HFFc6 (cell line): ENCODE measurements at places on chromosomes 1 and 21.

- DNase-seq, result no peak
- peaks cover 13% of the 10 kb centered on the region for H3K27me3 ChIP-seq
- no peaks in the 10 kb centered on the region for H3K4me1 ChIP-seq
- no peak overlapping the region for H3K4me3 ChIP-seq
- no peaks in the 10 kb centered on the region for H3K36me3 ChIP-seq
Measured at GRCh38 chr1:117271129-117271528, 60.4 kb upstream of the VTCN1 start.

DNA sequence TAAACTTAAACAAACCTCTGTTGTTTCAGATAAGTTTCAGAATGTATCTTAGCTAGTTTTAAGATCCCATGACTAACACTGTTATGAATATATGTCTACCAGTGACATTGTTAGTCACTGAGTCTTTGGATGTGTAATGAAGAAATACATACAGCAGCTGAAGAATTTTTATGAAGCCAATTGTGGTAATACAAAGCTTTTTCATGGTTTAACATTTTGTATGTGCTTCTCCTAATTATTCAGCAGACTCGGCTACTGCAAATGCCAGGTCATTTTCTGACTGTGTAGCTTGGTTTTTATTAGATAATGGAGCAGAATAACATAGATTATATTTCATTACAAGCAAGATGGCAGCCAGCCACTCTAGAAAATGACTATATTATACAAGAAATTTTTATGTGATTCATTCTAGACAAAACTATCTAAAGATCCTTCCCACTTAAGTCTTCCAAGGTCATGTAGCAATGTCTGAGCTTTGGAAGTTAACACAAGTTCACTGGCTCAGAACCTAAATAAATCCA lies 147.8 kb downstream of the TNFSF18 start:
- H3K4me1 ChIP-seq, result peaks cover 99% of the 10 kb centered on the region
- peaks cover 14% of the 10 kb centered on the region for H3K36me3 ChIP-seq
- H3K4me3 ChIP-seq, result 0 out of 2 replicates have a peak overlapping the region, but pooled peaks have one; percentile 43
- no peaks in the 10 kb centered on the region; the same call in 1 of the 2 replicates for H3K27me3 ChIP-seq
- peak overlapping the region; percentile 86 for H3K27ac ChIP-seq

GRCh38 chr1:70319750-70320149 lies 34.8 kb downstream of the ANKRD13C start:
- H3K4me3 ChIP-seq, result peak overlapping the region; percentile 65
- H3K4me1 ChIP-seq, result peaks cover 36% of the 10 kb centered on the region
- H3K27me3 ChIP-seq, result no peaks in the 10 kb centered on the region
- peak overlapping the region; percentile 89 for H3K27ac ChIP-seq
- peak; percentile 82 for DNase-seq

DNA sequence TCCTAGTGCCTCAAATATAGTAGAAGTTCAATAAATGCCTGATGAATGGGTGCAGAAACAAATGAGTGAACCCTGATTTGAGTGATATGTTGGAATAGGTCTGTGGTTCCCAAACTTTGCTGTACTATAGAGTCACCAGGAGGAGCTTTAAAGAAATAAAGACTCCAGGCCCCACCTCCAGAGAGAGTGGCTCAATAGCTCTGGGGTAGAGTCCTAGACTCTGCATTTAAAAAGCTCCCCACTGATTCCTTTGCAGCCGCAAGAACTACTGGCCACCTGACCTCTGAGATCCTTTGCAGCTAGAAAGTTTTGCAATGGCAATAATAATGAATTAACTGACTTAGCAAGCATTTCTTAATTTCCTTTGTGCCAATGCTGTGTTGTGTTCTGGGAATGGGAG lies 20.9 kb downstream of the TCHHL1 start:
- no peaks in the 10 kb centered on the region for H3K4me1 ChIP-seq
- H3K36me3 ChIP-seq, result no peaks in the 10 kb centered on the region
- H3K27ac ChIP-seq, result no peak overlapping the region
- H3K4me3 ChIP-seq, result no peak overlapping the region
- no peak for DNase-seq
- peaks cover 1% of the 10 kb centered on the region; the same call in 1 of the 2 replicates for H3K27me3 ChIP-seq

GRCh38 chr1:232990176-232991128 lies 40.0 kb downstream of the NTPCR start:
- no peak overlapping the region for H3K27ac ChIP-seq
- no peak overlapping the region for H3K4me3 ChIP-seq
- no peak for DNase-seq
- peaks cover 15% of the 10 kb centered on the region for H3K4me1 ChIP-seq
- peaks cover 42% of the 10 kb centered on the region for H3K36me3 ChIP-seq
- peaks cover 9% of the 10 kb centered on the region; the same call in 1 of the 2 replicates for H3K27me3 ChIP-seq

GRCh38 chr1:12595757-12596006 lies 22.3 kb downstream of the DHRS3 start:
- H3K4me1 ChIP-seq, result peaks cover 40% of the 10 kb centered on the region
- 0 out of 2 replicates have a peak, but pooled peaks cover 3% of the 10 kb centered on the region for H3K36me3 ChIP-seq
- peak overlapping the region; percentile 82 for H3K4me3 ChIP-seq
- no peak for DNase-seq
- peaks cover 29% of the 10 kb centered on the region for H3K27me3 ChIP-seq
- peak overlapping the region; percentile 90 for H3K27ac ChIP-seq

- no peak overlapping the region for H3K4me3 ChIP-seq
- H3K27ac ChIP-seq, result no peak overlapping the region
- H3K27me3 ChIP-seq, result peaks cover 2% of the 10 kb centered on the region
- no peaks in the 10 kb centered on the region for H3K4me1 ChIP-seq
Measured at GRCh38 chr1:96206451-96206850, 515.1 kb upstream of the PTBP2 start.

DNA sequence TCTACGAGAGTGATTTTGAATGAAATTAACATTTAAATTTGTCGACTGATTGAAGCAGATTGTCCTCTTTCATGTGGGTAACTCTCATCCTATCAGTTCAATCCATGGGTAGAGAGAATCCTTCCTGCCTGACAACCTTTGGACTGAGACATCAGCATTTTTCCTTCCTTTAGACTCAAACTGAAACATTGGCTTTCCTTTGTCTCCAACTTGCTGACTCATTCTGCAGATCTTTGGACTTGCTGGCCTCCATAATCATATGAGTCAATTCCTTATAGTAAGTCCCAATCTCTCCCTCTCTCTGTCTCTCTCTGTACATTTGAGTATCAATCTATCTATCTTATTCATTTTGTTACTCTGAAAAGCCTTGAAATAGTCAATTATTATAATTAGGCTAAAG lies 416.7 kb downstream of the LRRIQ3 start:
- H3K36me3 ChIP-seq, result no peaks in the 10 kb centered on the region
- no peak overlapping the region for H3K27ac ChIP-seq
- no peaks in the 10 kb centered on the region for H3K27me3 ChIP-seq
- no peak for DNase-seq
- H3K4me3 ChIP-seq, result no peak overlapping the region

GRCh38 chr1:220655509-220655908 lies 34.7 kb upstream of the C1orf115 start:
- no peak overlapping the region for H3K27ac ChIP-seq
- no peak for DNase-seq
- no peaks in the 10 kb centered on the region for H3K4me1 ChIP-seq
- H3K27me3 ChIP-seq, result no peaks in the 10 kb centered on the region; the same call in 1 of the 2 replicates
- H3K4me3 ChIP-seq, result no peak overlapping the region
- H3K36me3 ChIP-seq, result no peaks in the 10 kb centered on the region

DNA sequence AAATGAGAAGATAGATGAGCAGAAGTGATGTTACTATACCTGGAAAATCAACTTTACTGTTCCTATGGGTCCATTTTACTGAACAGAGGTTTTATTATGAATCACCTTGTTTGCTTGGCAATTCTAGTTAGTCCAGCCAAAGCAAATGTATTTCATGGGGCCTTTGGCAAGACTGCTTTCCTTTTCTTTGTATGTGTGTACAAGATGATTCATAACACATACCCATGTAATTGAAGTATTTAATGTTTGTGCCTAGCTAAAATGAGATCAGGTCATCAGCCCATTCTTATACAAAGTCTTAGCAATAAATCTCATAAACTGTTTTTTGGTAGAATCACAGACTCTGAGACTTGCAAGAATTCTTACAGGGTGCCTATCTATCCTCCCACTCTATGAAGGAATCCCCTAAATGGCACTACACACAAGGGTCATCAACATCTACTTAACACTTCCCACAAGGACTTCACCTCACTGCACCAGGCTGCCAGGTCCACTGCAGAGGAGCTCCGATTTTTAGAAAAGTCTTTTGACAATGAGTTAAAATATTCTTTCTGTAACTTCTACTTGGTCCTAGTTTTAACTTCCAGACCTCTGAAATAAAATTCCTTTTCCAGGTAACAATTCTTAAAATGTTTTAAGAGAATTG lies 58.5 kb downstream of the LPAR3 start:
- H3K27me3 ChIP-seq, result peaks cover 7% of the 10 kb centered on the region
- H3K27ac ChIP-seq, result no peak overlapping the region
- peaks cover 28% of the 10 kb centered on the region for H3K4me1 ChIP-seq
- H3K4me3 ChIP-seq, result no peak overlapping the region

DNA sequence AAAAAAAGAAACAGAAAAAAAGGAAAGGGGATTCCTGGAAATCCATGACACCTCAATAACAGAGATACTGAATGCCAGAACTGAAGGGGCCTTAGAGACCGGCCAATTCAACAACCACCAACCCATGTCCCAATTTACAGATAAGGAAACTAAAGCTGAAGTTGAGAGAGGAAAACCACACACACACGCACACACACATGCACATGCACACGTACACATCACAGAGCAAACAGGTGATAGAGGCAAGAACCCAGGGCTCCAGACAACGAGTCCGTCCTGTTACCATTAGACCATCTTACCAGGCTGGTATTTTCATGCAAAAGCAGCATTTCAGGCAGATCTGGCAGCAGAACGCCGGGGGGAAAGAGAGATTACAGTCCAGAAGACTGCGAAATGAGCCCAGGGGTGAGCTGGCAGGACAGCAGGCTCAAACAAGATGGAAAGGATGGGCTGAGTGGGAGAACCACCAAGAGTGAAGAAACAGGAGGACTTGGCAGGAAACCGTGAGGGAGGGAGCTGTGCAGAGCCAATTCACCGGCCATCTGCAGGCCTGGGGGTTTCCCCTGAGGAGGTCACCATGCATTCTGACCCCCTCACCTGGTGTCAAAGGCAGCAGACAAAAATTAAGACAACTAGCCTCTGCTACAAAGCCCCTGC lies 43.5 kb downstream of the PAFAH2 start:
- DNase-seq, result no peak
- H3K4me1 ChIP-seq, result peaks cover 42% of the 10 kb centered on the region
- H3K27me3 ChIP-seq, result peaks cover 2% of the 10 kb centered on the region; the same call in 1 of the 2 replicates
- no peak overlapping the region for H3K4me3 ChIP-seq
- no peak overlapping the region for H3K27ac ChIP-seq
- H3K36me3 ChIP-seq, result peaks cover 18% of the 10 kb centered on the region

- H3K36me3 ChIP-seq, result no peaks in the 10 kb centered on the region
- peaks cover 10% of the 10 kb centered on the region for H3K27me3 ChIP-seq
- no peak overlapping the region for H3K27ac ChIP-seq
- DNase-seq, result no peak
- H3K4me1 ChIP-seq, result peaks cover 19% of the 10 kb centered on the region
Measured at GRCh38 chr1:212221801-212222200, 63.4 kb upstream of the PPP2R5A start.

DNA sequence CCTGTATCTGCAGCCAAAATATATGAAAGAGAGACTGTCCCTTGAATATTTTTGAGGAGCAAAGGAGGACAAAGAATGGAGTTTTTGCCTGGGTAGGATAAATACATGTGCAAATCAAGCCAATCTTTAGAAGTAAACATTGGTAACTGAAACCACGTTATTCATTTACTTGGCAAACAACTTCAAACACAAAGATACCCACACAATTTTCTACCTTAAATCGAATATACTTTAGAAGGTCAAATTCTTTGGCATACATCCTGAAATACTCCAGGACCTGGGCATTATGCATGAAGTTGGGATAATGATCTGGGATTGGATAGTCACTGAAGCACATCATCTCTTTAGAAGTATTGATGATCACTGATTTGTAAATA lies 9.6 kb downstream of the FMO5 start:
- peaks cover 2% of the 10 kb centered on the region for H3K27me3 ChIP-seq
- H3K27ac ChIP-seq, result no peak overlapping the region
- H3K4me1 ChIP-seq, result peaks cover 7% of the 10 kb centered on the region
- H3K36me3 ChIP-seq, result no peaks in the 10 kb centered on the region
- H3K4me3 ChIP-seq, result no peak overlapping the region
- no peak for DNase-seq

- DNase-seq, result no peak
- no peak overlapping the region for H3K27ac ChIP-seq
- H3K4me1 ChIP-seq, result no peaks in the 10 kb centered on the region
- no peaks in the 10 kb centered on the region for H3K36me3 ChIP-seq
Measured at GRCh38 chr1:168146160-168146539, 9.4 kb upstream of the GPR161 start.

- no peaks in the 10 kb centered on the region for H3K36me3 ChIP-seq
- H3K4me3 ChIP-seq, result peak overlapping the region; percentile 87
- no peak overlapping the region for H3K27ac ChIP-seq
- peaks cover 12% of the 10 kb centered on the region for H3K27me3 ChIP-seq
- peaks cover 11% of the 10 kb centered on the region; the same call in 1 of the 2 replicates for H3K4me1 ChIP-seq
- DNase-seq, result no peak
Measured at GRCh38 chr1:236280438-236281197, 1.1 kb downstream of the ERO1B start.

- H3K27ac ChIP-seq, result no peak overlapping the region
- peaks cover 17% of the 10 kb centered on the region for H3K4me1 ChIP-seq
Measured at GRCh38 chr1:53011175-53011574, 50.8 kb upstream of the PODN start.

GRCh38 chr1:114561333-114561732 lies 20.1 kb downstream of the BCAS2 start:
- H3K4me1 ChIP-seq, result no peaks in the 10 kb centered on the region
- no peak for DNase-seq
- H3K4me3 ChIP-seq, result no peak overlapping the region
- no peaks in the 10 kb centered on the region; the same call in none of the 2 replicates for H3K27me3 ChIP-seq
- H3K27ac ChIP-seq, result no peak overlapping the region

DNA sequence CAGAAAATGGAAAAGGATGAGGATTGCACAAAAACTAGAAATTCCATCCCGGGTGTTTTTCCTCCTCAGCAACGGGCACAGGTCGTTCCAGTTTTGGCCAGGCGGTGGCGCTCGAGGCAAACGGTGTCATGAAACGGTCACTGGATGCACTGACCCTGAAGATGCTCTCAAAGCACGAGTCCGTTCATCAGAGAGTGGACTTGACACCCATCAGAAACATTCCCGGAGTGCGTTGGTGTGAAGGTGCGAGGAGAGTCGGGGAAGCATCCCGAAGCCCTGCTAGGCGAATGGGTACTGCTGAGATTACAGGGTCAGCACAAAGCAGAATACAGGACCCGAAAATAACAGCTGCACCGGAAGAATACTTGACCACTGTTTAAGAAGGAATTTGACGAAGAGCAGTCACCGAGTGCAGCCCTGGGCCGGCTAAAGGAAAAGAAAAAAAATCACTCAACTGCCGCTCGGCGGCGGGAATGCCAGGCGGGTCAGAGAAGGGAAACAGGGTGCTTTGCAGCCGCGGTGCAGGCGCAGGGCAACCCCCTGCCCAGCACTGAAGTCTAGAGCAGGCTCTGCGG lies 71.7 kb upstream of the ETS2 start:
- H3K27me3 ChIP-seq, result peaks cover 3% of the 10 kb centered on the region; the same call in 1 of the 2 replicates
- no peaks in the 10 kb centered on the region for H3K36me3 ChIP-seq
- peaks cover 18% of the 10 kb centered on the region for H3K4me1 ChIP-seq
- peak overlapping the region; percentile 45; the same call in 1 of the 2 replicates for H3K27ac ChIP-seq
- peak overlapping the region; percentile 77 for H3K4me3 ChIP-seq
- peak; percentile 74 for DNase-seq

- no peak overlapping the region for H3K4me3 ChIP-seq
- no peak overlapping the region for H3K27ac ChIP-seq
- H3K27me3 ChIP-seq, result peaks cover 3% of the 10 kb centered on the region
- H3K4me1 ChIP-seq, result peaks cover 24% of the 10 kb centered on the region
Measured at GRCh38 chr21:39054066-39054465, 129.2 kb downstream of the PSMG1 start.
